ENCODE measurements at places on chromosomes 4 and X.

GRCh38 chr4:87081826-87082225, 138.6 kb downstream of the KLHL8 start:
- DNase-seq: no peak

DNA sequence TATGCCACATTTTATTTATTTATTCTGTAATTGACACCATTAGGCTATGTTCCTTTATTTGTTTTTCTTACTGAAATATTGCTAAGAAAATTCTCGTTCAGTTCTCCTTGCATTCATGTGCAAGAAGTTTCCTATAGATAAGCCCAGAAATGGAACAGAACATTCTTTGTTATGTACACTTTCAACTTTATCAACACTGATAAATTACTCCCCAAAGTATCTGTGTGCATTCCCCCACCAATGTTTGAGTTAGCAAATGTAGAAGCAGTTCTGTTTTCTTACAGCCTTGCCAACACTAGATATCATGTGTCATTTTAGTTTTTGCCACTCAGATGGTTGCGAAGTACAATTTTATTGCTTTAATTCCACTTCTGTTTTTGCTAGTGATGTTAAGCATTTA, 166.4 kb upstream of the NPY2R start:
- DNase-seq: no peak

DNA sequence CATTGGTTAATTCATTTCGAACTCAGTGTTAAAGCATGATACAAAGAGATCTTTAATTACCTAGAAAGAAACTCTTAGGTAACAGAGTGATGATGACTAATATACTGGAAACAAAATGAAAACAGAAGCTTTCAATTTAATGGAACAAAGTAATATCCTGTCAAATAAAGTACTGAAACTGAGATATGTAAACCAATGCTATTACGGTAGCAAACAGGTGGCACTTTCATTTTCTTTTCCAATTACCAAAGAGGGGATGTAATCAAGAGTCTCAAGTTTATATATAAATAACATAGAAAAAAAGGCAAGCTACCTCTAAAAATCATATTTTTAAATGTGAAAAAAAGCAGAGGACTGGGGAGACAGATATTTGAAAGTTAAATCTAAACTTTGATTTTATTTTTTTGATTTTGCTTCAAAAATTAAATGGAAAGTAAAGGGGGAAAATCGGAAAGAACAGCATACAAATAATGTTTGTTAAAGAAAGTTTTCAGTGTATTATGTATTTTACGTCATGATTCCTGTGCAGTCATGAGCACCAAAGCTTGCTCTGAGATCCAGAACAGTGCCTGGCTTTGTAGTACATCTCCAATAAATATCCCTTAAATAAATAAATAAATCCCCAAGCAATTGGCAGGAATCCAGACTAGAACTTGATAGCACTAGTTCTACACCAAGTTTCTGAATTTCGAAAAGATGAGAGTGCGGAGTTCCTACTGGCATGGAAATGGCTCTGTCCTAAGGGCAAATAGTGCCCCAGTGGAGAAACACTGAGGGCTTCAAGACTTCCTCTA, 25.0 kb upstream of the RAPGEF2 start:
- no peak for DNase-seq

GRCh38 chrX:7047951-7048350, 99.6 kb upstream of the STS start:
- no peak for DNase-seq

GRCh38 chr4:25112995-25113380, 47.3 kb downstream of the SEPSECS start:
- no peak for DNase-seq

DNA sequence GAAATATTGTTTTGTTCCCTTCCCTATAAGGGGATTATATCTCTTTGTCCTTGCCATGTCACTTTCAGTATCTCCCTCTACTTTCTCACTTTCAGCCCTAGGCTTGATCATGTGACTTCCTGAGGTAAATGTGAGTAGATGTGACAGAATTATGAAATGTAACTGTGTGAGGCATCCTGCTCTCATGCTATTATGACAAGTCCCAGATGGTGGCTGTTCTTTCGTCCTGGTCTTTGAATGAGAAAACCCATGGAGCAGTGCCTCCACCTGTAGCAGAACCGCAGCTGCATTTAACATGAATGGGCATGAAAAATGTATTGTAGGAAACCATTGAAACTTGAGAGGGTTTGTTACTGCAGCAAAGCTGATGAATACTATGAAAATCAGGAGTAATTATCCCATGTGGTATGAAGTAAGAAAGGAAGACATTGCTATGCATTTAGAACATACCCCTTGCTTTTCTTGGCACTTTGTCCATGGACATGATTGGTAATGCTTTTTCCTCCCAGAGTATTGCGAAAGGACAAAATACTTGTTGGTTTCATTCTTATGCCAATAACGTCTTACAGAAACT, 202.2 kb upstream of the GPRIN3 start:
- no peak for DNase-seq

- no peak for DNase-seq
These were observed 5.1 kb upstream of the TNIP2 start for GRCh38 chr4:2761035-2761923.

DNA sequence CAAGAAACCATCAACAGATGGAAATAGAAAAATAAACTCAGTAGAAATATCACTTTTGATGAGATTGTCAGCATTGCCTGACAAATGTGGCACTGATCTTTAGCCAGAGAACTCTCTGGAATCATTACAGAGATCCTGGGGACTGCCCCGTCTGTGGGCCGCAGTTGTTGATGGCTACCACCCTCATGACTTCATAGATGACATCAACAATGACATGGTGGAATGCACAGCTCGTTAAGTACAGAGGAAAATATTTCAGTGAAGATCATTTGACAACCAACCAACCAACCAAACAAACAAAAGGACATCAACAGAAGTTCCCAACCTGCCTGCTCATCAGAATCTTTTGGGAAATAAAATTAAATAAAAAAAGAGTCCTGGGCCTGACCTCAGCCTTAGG, 132.6 kb downstream of the UCHL1 start:
- no peak for DNase-seq

DNA sequence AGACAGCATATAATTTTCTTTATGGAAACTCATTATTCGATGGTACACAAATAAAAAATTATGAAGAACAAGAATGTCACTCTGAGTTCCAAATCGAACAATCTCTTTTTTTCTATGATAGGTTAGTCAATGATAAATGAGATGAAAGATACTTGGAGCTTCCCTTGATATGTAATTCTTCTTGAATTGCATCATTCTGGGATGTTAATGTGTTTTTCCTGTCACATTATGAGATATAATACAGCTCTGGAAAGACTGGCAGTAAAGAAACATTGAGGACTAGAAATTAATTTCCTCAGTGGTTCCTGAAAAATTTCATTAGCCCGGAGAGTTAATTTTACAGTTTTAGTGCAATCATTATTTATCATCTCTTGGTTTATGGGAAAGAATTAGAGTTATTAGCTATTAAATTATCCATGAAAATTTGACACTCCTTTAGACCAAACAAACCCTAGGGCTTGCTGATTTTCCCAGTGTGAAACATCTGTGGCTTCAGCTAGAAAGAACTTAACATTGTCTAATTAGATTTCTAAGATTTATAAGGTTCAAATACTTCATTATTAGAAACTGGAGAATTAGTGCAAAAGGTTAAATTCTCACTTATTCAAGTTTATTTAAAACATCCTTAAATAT, 1546.6 kb upstream of the TENM3 start:
- no peak for DNase-seq

DNA sequence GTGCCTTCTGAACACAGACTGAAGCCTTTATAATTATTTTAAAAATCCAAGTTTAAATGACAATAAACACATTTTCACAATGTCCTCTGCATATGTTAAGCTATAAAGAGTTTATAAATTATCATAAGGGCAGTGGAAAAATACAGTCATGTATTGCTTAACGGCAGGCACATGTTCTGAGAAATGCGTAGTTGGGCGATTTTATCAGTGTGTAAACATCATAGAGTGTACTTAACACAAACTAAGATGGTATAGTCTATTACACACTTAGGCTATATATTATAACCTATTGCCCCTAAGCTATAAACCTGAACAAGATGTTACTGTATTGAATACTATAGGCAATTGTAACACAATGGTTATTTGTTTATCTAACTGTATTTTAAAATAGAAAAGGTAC, 254.7 kb downstream of the GABRG1 start:
- no peak for DNase-seq

- DNase-seq: no peak
These were observed 10.1 kb upstream of the SH3TC1 start for GRCh38 chr4:8188743-8189550.

GRCh38 chr4:76752861-76753501, 145.0 kb downstream of the SOWAHB start:
- DNase-seq: no peak

DNA sequence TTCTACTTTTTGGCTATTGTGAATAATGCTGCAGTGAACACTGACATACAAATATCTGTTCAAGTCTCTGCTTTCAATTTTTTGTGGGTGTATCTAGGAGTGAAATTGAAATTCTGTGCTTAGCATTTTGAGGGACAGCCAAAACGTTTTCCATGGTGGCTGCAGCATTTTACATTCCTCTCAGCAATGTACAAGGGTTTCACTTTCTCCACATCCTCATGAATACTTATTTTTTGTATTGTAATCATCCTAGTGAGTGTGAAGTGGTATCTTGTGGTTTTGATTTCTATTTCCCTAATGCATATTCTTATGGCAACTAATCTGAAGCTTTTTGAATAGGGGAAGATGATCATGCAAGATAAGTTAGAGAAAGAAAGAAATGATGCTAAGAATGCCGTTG, 40.3 kb downstream of the HSPA4L start:
- DNase-seq: no peak

DNA sequence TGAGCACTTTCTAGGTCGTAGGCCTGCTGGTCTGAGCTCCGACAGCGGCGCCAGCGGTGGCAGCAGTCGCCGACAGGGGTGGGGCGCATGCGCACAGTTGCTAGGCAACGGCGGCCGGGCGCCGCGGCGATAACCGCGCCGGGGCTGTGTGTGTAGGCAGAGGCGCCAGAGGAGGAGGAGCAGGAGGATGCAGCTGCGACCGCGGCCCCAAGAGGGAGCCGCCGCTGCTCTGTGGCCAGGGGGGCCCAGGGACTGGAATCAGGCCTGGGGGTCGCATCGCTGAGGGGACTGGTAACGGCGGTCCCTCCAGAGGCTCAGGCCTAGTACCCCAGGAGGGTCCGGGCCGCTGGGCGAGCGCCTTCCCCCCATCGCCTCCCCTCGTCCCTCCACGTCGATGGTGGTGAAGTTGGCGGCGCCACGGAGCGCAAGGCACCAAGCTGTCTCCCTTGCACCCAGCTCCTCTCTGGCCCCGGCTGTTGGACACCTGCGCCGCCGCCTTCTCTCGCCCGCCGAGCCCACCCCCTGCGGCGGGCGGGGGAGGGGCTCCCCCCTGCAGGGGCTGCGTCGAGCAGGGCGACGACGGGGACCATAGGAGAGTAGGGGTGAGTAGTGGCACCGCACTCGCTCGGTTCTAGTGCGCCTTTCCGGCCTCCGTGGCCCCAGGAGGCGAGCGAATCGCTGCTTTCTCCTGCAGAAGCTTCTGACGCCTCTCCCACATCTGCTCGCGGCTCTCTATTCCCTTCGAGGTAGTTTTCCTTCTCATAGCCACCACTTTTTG, 58.6 kb upstream of the ZC4H2 start:
- DNase-seq: peak; percentile 74

GRCh38 chr4:158172261-158173258, at the start of gene GASK1B:
Gene GASK1B (minus strand): TSS chr4:158173025. CDS start chr4:158171375, 1,650 bp downstream.
- no peak for DNase-seq

DNA sequence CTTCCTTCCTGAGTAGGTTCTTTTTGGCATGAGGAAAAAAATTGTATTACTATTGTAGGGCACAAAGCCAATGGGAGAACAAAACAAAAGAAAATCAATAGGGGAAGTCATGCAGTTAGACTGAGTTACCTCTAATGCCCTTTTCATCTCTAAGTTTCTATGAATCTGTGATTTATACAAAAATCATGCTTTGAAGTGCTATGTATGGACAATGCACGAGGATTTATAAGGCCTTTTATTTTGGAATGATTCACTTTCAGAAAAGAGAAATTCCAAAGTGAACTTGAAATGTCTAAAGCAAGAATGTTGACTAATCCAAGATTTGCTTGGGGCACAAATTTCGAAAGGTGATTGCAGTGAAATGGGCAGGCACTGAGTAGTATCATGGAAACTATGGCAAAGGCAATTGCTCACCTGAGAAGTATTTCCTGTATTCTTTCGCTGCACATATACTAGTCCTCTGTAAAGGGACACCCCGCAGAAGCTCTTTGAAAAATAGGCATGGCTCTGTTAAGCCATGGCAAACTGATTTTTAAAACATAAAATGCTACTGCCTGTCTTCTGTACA, 52.8 kb downstream of the ADGRG4 start:
- DNase-seq: no peak

GRCh38 chr4:95193391-95194224, 355.2 kb downstream of the UNC5C start:
- no peak for DNase-seq

DNA sequence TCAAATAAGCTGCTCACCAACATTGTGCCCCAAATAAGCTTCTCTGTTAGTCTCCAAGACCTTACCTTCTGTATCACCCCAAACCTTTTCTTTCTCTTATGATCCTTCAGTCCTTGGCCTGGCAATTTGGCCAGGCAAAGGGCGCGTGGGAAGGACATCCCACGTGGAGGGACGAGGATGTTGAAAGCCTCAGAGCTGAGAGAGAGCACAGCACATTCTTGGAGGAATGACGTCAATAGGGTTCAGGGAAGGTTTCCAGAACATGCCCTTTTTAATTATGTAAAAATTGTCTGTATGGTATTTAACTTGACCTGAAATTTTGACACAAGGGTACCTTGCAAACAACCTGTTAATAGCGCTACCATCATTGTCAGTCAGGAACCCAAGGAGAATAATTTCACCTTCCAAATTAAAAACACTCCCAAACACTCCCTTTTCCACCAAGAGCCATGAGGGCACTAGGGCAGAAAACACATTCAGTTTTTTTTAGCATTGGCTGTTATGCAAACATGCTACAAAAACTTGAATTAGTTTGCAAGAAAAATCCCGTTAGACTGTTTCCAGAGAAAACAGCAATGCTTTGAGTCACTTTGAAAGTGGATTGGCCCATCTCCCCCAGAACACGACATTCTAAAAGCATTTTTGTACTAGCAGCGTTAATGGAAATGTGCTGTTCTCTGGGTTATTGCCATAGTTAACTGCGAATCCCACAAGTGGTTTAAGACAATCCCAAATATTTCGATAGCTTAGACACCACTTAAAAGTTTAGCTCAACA, 183.2 kb upstream of the PUDP start:
- no peak for DNase-seq

- peak; percentile 49 for DNase-seq
These were observed 622 bp downstream of the TAFAZZIN start for GRCh38 chrX:154411981-154412340.

- no peak for DNase-seq
These were observed 76.0 kb upstream of the DHRSX start for GRCh38 chrX:2576793-2577192.

DNA sequence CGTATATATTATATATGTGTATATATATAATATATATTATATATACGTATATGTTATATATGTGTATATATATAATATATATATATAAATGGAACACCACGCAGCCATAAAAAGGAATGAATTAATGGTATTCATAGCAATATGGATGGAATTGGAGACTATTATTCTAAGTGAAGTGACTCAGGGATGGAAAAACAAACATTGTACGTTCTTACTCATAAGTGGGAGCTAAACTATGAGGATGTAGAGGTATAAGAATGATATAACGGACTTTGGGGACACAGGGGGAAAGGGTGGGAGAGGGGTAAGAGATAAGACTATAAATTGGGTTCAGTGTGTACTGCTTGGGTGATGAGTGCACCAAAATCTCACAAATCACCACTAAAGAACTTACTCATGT, 1388.9 kb downstream of the C4orf33 start:
- DNase-seq: no peak

- DNase-seq: no peak
These were observed 29.7 kb downstream of the PDHA1 start for GRCh38 chrX:19373351-19373891.
